ENCODE measurements at places on chromosomes 12 and 14. TPM values are rescaled to one million over a fixed set of nuclear protein-coding genes. Genes with fewer than 3 reads are reported as not detected.

- DNase-seq: no peak
Measured at GRCh38 chr12:46517579-46517962, 145.0 kb upstream of the SLC38A2 start.

DNA sequence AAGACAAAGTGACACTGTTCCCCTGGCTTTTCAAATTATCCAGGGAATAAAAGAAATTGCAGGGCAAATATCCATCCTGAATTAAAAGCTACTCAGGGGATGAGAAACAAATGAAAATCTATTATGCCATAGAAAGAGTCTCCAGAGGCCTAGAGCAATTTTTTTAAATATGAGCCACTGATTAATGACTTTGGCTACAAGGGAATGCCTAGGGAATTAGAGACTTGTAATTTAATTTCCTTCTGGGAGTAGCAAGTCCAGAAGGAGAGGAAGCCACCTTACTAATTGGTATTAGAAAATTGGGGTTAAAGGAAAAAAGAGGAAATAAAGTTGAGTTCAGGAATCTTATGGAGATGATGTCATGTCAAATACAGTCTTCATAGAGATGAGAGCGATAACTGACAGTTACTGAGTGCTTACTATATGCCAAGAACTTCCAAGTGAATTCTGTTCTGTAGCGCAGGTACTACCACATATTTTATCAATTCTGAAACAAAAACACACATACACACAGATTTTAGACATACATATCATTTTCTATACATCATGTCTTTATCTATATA is 304.4 kb downstream of the DUSP6 start:
- DNase-seq: no peak

GRCh38 chr12:120156315-120157259 is 37.9 kb downstream of the GCN1 start:
- DNase-seq: no peak

- DNase-seq: peak; percentile 76
Measured at GRCh38 chr12:56206452-56207166, 15.1 kb downstream of the RNF41 start.

The SRRM4 gene
- 183 TPM for total RNA-seq

The GPR84 gene
- not detected for total RNA-seq

DNA sequence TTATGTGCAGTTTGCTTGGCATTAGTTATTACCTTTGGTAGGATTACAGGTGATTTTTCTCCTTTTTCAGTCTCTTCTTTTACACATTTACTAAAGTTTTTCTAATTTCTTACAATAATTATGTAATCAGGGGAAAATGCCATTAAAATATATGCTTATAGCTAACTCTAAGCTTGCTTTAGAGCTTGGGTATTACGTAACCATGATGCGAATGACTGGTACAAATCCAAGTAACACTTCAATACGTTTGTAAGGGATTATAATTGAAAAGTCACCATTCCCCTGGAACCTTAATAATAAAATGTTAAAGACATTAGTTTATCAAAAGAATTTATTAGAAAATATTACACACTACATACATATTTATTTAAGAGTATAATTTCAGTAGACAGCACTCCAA is 71.6 kb downstream of the SCAF11 start:
- DNase-seq: no peak

GRCh38 chr12:2356601-2357125 is 303.9 kb downstream of the CACNA1C start:
- DNase-seq: no peak

GRCh38 chr14:22448905-22449599 is 140.0 kb downstream of the DAD1 start:
- no peak for DNase-seq

The SMAGP gene
- not detected for total RNA-seq

DNA sequence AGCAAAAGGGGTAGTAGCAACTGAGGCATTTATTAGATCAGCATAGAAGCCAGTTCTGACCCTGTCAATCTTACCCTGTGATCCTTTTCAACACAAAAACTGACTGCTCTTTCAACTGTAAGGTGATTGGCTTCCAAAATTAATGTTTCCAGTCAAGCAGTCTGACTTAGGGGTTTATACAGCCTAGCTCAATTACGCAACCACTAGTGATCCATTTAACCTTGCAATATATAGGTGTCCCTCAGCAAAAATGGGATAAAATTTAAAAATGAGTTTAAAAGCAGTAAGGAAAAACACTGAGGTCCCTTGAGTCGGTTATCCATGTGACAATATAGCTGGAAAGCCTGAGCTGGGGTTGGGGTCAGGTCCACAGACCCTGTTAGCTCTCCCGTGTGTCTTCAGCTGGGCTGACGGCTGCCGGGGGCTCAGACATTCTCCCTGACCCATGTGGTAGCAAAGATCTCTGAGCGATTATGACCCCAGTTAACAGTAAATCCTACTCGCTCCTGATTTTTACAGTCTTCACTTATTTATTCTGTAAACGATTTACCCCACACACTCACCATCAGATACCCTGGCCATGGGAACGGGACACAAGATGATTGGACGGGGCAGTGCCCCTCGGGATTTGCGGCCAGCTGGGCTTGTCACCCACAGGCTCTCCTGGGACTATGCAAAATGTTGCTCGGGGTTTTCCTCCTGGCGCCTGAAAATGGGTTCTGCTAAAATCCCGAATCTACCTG is 16.6 kb downstream of the ADGRD1 start:
- no peak for DNase-seq

- peak; percentile 19 for DNase-seq
Measured at GRCh38 chr12:30200864-30201263, 417.1 kb upstream of the TMTC1 start.

DNA sequence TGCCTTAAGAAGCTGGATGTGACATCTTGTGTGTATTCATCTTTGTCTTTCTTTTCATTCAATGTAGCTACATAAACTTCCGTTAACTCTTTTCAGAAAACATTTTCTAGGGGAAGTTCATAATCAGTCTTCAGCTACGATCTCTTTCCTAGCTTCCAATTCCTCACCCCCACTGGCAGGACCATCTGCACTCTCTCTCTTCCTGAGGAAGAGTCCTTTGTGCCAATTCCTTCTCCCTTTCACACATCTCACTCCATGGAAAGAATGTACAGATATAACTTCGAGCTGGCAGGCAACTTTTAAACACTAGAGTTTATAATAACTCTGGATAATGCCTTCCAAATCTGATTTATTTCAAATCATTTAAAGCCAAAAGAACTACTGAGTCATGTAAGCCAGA is 495.7 kb downstream of the GALC start:
- DNase-seq: no peak

The DNAI7 gene
- total RNA-seq: 0.76 TPM

- DNase-seq: peak; percentile 5
Measured at GRCh38 chr12:52204095-52204930, 12.5 kb upstream of the KRT80 start.

- DNase-seq: no peak
Measured at GRCh38 chr12:612293-612692, 51.0 kb downstream of the NINJ2 start.

DNA sequence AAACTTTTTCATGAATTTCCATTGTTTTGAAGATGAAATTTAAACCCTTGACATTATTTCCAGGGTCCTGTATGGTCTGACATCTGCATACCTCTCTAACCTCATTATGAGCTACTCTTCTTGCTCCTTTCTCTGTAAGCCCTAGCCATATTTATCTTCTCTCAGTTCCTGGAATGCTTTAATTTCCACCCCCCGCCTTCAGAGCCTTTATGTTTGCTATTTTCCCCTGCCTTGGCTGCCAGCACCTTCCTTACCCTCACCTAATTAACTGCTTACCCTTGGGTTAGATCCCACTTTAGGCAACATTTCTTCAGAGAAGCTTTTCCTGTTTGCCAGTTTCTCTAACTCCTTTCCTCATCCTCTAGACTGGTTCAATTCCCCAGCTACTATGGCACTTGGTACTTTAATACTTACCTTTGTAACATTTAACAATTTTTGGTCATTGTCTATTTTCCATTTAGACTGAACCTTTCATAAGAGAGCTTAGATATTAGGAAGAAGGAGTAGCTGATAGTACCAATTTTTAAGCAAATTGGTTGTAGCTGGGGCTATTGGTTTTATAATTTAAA is 6.0 kb downstream of the STYX start:
- DNase-seq: no peak

DNA sequence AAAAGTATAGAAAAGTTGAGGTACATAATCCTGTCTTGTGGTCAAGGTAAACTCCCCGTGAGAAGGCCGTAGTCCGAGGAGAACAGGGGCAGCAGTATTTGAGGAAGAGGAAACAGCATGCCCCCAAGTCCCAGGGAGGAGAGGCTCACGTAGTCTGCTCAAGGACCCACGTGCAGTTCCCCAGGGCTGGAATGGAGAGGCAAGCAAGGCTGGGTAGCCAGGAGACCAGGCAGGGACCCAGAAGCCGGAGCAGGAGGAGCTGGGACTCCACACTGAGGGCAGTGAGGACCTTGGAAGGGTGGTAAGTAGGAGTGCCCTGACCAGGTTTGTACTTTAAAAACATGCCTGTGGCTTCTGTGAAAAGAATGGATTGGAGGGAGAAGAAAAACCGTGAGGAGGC is 100.0 kb downstream of the EGLN3 start:
- DNase-seq: no peak

DNA sequence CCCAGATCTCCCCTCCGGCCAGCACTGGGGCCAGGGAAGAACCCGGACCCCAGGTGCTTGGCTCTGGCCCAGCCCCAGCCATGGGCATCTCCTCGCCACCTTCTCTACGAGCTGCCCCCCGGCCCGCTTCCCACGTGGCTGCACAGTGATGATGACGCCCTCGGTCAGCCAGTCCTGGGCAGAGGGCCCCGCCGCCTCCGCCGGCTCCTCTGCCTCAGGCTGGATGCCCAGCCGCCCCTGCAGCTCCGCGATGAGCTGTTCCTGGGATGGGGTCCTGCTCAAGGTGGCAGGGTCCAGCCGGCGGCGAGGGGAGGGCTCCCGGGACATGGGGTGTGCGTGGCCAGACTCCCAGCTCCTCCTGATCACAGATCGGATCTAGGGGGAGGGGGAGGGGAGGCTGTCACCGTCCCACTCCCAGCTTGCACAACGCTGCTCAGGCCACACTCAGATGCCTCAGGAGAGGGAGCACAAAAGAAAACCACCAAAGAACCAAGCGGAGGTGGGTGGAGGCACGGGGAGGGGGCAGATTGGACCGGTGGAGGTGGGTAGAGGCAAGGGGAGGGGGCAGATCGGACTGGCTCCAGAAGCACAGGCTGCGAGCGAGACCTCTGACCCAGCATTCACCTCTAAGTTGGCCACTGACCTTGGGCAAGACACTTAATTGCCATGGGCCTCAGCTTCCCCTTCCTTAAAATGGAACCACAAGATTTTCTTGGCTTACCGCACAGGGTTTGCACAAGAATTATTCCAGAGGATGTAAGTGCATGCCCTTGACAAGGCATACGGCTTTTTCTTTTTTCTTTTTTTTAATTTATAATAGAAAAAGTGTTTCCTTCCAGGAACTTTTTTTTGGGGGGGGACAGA is 16.1 kb upstream of the RPLP0 start:
- DNase-seq: no peak

The TC2N gene
- total RNA-seq: 2.5 TPM

DNA sequence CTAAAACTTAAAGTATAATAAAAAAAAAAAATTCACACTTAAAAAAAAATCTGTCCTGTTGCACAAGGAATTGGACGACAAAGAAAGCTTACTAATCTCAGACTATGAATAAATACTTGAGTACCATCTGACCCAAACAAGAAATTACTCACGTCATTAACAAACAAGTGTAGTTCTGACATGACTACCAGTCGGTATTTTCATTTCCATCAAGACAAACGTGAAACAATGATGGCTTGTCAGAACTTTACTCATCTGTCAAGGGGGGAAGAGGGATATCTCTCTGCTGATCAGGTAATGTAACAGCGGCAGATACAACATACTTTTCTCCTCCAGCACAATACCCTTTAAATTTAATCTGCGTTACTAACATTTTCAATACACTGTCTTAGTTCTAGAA is 78.3 kb downstream of the CDK17 start:
- no peak for DNase-seq

The NRXN3 gene
- total RNA-seq: 1.2 TPM

The ANO2 gene
- total RNA-seq: not detected

GRCh38 chr12:117120787-117121186 is 21.6 kb upstream of the TESC start:
- DNase-seq: no peak

DNA sequence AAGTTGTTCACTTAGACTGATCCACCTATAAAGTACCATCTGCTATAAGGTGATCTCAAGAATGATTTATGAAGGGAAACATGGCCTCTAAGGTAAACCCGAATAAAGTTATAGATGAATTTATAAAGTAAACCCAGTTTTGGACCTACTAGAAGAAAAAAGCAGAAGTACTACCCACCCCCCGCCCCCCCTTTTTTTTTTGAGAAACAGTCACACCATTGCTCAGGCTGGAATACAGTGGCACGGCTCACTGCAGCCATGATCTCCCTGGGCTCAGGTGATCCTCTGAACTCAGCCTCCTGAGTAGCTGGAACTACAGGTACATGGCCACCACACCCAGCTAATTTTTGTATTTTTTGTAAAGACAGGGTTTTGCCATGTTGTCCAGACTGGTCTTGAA is 3.9 kb downstream of the ENTPD5 start:
- no peak for DNase-seq

The HOXC10 gene
- not detected for total RNA-seq

GRCh38 chr14:93281937-93282336 is 50.9 kb downstream of the BTBD7 start:
- no peak for DNase-seq

DNA sequence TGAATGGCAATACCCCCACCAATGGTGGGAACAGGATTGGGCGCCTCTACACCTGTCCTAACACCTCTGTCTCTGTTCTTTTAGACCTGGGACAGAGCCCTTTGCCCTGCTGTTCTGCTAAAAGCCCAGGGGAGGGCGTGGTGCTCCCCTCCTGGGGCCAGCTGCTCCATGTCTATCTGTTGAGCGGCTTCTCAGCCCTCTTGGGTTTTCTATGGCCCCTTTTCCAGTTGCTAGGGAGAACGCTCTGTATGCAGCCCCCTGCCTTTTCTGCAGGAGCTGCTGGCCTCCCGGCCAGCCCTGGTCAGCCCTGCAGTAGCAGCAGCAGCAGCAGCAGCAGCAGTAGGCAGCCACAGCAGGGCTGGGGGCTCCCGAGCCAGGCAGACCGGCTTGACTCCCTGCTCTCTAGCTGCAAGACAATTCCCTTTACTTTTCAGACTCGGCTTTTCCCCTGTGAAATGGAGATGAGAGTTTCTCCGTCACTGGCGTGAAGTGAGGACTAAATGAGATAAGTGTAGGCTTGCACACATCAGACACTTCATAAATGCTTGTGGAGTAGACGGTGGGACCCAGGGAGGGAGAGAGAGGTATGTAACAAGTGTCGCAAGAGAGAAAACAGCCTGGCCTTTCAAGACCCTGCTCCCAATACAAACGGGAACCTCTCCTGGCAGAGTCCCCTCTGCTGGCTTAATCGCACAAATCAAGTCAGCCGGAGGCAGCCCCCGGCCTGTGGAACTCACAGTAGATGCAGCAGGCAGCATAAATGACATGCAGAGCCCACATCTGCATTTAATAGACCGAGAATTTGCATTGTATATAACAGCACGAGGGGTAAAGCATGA is 1.0 kb downstream of the RTL1 start:
- DNase-seq: no peak
